Neural progenitor cell (in vitro differentiated cells): ENCODE measurements at places on chromosomes 5 and 9. TPM values are rescaled to one million over a fixed set of nuclear protein-coding genes. Genes with fewer than 3 reads are reported as not detected.

- DNase-seq: no peak
Observed at GRCh38 chr9:83569326-83569725, 31.1 kb upstream of the FRMD3 start.

SIMC1 gene
- total RNA-seq: 10.9 and 15.7 TPM in 2 replicates

DNA sequence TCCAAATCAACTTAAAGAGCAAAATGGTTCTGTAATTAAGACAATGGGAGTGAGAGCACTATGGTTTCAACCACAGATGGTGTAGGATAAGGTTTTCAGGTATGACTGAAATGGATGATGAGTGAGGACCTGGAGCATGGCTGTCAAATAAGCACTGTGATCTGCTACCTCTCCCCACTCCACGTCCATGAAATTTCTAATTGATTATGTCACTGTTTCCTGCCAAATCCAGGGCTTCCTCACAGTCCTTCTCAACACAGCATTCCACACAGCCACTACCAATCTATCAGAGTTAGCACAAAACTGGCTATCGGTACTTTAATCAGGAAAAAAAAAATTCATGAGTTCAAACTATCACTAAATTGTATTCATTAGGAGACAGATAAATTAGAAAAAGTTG is 420.4 kb upstream of the WWC1 start:
- DNase-seq: no peak

GRCh38 chr5:54383941-54384340 is 71.6 kb upstream of the HSPB3 start:
- no peak for DNase-seq

DNA sequence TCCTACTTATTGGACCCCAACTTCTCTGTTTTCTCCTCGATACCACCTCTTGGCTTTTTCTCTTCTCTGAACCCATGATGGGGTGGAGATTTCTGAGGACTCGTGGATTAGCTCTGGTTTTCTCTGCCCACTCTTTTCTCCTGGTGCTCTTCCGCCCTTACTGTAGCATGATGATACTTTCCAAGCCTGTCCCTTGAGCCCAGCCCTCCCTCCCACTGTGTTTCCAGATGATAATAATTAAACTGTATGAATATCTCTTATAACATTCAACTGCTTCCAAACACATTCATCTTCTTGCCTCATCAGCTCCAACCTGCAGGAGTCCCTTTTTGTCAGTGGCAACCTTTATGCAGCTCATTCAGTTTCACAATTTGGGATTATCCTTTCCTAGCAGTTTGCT is 494.2 kb upstream of the KLF4 start:
- no peak for DNase-seq

SPATA31A7 gene
- total RNA-seq: not detected in 2 replicates

GRCh38 chr9:29245351-29245750 is 1672.1 kb upstream of the C9orf72 start:
- no peak for DNase-seq

GRCh38 chr5:59065554-59065953 is 482.7 kb downstream of the RAB3C start:
- DNase-seq: no peak

DNA sequence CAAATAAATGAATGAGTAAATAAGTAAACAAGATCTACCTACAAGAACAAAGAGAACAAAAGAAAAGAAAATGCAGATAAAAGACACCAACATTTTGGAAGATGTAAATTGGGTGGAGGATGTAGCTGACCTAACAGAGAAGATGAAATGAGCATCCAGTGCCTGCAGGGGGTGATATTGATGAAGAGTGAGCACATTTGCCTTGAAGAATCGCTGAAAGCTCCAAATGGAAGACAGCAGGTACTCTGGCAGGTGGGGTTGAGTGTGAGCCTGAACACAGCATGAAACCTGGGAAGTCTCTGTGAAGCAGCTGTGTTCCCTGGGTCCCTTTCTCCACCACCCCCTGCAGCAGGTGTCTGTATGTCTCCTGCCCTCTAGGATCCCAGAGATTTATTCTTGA is 125.6 kb downstream of the NXNL2 start:
- peak; percentile 58 for DNase-seq

DNA sequence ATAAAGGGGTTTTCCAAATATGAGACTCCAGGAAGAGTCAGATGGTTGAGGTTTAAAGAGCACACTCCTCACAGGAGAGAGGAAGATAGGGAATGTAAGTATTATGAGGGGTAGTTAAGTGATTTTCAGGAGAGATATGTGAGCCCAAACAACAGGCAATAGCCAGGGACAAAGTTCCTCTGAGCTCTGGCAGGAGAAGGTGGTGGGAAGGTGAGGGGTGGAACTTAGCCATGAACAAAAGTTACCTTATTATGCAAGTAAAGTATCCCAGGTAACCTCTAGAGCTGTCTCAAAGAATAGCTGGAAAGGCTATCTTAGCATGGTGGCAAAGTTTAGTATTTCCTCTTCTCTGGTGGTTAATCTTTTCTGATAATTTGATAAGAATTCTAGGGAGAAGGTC is 450.5 kb upstream of the PTPRD start:
- DNase-seq: no peak

DNA sequence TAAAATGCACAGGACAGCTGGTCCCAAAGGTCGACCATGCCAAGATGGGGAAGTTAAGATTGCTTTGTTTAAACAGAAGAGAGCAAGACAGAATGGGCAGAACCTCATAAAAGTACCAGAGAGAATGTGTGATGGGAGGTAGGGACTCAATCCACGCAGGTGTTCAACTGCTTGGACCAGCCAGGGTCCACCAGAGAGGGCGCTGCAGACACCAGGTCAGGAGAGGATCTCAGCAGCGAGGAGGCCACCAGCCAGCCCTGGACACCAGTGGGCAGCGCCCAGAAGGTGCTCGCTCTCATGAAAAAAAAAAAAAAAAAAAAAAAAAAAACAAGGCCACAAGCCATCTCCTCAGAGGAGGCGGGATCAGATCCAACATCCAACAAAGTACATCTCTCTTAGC is 81.8 kb downstream of the SHC3 start:
- no peak for DNase-seq

LMX1B gene
- 0.19 and 0.50 TPM in 2 replicates for total RNA-seq

GALNT12 gene
- total RNA-seq: 28.8 and 46.5 TPM in 2 replicates

ZBTB26 gene
- total RNA-seq: 9.0 and 15.5 TPM in 2 replicates
